ENCODE measurements at places on chromosomes 4 and X.

- DNase-seq = no peak
Measured at GRCh38 chr4:37827030-37827685, 672 bp downstream of the PGM2 start.

DNA sequence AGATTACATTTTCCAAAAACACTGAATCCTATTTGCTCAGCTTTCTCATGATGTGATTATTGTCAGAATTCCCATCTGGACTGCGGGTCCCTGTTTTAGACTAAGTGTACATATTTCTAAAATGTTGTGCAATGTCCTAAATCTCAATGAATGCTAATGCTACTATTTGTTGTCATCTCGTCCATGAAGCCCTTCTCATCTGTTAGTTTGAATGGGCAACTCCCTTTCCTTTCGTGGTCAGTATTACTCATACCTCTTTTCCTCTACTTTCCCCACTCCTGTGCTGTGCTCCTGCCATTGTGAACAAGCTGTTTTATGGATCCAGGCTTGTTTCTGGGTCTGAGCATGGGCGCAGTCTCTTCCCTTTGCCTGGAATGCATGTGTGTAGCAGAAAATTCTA lies 91.0 kb downstream of the MID1 start:
- no peak for DNase-seq

GRCh38 chr4:71221510-71222466 lies 117.0 kb upstream of the SLC4A4 start:
- DNase-seq = no peak

- no peak for DNase-seq
Measured at GRCh38 chr4:38084877-38085711, 124.9 kb downstream of the PTTG2 start.

- peak; percentile 53 for DNase-seq
Measured at GRCh38 chr4:39976945-39977488, 694 bp downstream of the PDS5A start.

DNA sequence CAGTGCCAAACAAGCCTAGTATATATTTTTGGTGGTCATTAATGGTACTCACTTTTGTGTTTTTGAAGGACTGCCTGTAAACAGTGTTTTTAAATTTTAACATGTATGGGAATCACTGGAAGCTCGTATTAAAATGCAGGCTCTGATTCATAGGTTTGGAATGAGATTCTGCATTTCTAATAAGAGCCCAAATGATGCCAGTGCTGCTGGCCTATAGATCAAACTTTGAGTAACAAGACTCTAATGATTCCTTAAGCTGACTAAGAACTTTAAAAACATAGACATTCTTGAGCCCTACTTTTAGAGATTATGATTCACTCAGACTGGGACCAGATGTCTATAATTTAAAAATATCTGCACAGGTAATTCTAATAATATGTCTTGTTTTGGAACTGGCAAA lies 823.2 kb upstream of the LCORL start:
- no peak for DNase-seq

DNA sequence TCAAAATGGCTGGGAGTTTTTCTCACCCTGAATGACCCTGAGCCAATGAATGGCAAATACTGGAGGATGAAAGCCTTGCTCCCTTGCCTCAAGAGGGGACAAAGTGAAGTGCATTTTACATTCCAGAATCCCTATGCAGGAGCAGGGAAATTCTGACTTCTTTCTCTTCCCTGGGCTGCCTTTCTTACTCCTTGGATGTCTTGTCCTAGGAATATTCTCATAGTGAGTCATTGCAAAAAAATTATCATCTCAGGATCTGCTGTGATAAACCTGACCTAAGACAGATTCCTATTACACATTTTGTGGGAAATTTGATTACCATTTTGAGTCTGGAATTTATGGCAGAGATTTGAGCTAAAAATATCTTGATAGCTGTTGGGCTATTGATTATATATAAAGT lies 199.9 kb downstream of the TMA16 start:
- no peak for DNase-seq

DNA sequence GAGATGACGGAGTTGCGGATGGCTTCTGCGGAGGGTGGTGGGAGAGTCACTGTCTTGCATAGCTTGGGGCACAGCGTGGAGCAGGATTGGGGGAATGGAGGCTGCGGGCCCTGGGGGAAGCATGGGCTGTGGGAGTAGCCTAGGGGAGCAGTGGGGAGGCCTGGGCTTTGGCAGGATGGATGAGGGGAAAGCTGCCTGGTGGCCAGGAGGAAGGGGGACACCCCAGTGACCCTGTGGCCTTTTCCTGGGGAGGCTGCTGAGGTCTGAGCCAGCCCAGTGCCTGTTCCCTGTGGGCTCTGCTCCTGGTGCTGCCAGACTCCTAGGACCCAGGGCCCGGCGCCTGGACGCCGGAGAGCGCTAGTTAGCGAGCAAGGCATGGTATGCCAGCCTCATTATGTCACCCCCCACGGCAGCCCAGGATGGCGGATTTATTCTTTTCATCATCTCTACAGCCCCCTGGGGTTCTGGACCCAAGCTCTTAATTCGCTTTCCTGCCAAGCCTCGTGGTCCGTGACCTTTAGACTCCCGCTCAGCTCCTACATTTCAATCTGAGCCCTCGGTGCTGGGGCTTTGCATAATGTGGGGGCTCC lies 39.8 kb downstream of the SORCS2 start:
- DNase-seq = no peak

GRCh38 chrX:50100188-50100587 lies 100.6 kb downstream of the AKAP4 start:
- DNase-seq = no peak

DNA sequence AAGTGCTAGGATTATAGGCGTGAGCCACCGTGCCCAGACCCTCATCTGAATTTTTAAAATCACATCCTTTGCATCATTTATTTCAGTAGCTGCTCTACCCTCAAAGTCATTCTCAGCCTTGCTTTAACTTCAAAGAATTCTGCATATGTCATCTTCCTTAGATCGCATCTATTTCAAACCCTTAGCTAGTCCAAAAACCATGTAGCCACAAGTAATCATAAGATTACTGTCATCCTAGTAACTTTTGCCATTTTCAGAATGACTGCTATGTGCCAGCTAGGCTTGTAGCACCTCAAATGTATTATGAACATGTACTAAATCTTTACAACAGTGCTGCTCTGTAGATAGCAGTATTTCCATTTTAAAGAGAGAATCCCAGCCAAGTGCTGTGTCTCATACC lies 45.5 kb upstream of the KLF3 start:
- no peak for DNase-seq
